ENCODE measurements at places on chromosomes 7 and 10. TPM values are rescaled to one million over a fixed set of nuclear protein-coding genes. Genes with fewer than 3 reads are reported as not detected.
A peak's percentile ranks its signal among the peaks of the same experiment; 100 is the strongest.

GRCh38 chr7:19522486-19522885 lies 186.4 kb downstream of the POLR1F start:
- DNase-seq: peak; percentile 68

SP8 gene
- total RNA-seq: not detected

GRCh38 chr10:44205067-44205466 lies 179.8 kb downstream of the CXCL12 start:
- DNase-seq: no peak

- DNase-seq: peak; percentile 66
Measured at GRCh38 chr7:19113855-19114550, 3.4 kb downstream of the TWIST1 start.

- DNase-seq: peak; percentile 50
Measured at GRCh38 chr10:80046629-80047441, 31.6 kb upstream of the TMEM254 start.

GRCh38 chr10:3720228-3721019 lies 64.6 kb downstream of the KLF6 start:
- DNase-seq: peak; percentile 88

DNA sequence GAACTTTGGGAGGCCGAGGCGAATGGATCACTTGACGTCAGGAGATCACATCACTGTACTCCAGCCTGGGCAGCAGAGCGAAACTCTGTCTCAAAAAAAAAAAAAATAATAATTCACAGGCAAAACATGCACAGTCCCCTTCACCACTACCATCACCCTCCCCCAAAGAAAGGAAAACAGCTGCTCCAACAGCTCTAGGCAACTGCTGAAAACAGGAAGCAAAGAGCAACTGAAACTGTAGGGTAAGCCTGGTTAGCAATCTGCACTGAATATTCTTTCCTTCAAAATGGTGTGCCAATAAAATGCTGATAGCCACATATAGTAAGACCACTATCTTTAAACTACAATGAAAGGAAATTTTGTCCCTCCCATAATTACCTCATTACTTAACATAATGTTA lies 11.8 kb downstream of the NT5C2 start:
- DNase-seq: no peak

DNA sequence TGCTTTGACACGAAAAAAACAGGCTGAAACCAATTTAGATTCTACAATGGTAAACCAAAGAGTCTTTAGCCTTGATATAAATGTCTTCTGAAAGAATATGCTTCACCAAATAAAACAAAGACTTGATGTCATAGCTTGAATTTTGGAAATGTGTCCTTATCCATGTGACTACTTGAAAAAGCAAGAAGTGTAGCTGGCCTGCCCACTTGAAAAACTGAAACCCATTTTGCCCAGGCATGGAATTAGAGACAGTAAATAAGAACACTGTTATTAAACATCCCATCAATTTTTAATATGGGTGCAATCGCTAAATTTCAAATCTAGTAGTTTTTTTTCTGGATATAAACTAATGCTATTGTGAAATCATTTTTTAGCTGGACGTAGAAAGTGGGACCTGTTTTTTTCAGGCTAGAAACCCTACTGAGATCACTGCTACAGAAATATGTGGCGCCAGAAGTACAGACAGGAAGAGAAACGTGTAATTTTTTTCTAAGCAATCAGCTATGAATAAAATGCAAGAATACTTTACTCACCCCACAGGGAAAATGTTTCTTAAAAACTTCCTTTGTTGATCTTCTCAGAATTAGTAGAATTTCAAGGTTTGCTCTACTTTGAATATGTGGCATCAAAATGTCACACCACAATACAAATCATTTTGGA lies 56.7 kb downstream of the PIP4K2A start:
- peak; percentile 53 for DNase-seq

GRCh38 chr10:101063050-101063525 lies 1.3 kb downstream of the KAZALD1 start:
- DNase-seq: no peak

MSMB gene
- total RNA-seq: not detected

DNA sequence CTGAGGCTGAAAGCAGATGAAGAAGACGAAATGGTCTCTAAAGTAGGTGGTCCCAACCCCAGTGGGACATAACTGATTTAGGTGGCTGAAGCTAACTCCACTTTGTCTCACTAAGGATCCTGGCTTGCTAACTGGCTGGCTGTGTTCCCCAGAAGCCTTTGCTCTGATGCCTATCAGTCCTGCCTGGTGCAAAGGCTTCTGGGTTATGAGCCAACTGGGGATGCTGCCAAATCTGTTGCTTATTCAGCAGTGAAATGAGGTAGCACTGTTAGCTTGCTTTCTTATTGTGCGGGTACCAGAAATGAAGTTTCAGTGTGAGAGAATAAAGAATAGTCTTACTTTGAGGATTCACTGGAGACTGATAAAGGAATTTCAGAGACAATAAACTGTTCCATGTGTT lies 18.1 kb downstream of the PRKG1 start:
- peak; percentile 67 for DNase-seq

DNA sequence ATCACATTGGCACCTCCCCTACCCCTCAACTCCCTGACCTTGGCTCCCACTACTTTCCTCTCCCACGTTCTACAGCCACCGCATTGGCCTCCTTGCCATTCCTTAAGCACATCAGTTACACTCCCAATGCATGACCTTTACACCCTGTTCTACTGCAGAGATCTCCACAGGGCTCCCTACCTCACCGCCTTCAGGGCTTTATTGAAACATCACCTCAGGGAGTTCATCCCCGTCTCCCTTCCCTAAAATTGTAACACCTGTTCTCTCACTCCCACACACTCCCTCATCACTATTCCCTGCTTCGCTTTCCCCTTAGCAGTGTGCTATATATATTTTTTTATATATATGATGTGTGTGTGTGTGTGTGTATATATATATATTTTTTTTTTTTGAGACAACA lies 18.5 kb downstream of the CNNM1 start:
- no peak for DNase-seq

- no peak for DNase-seq
Measured at GRCh38 chr7:105222953-105223352, 165.8 kb downstream of the SRPK2 start.
